Muscle of arm (tissue), 14 donors: ENCODE measurements at places on chromosomes 1 and 21.
A peak's percentile ranks its signal among the peaks of the same experiment; 100 is the strongest.

GRCh38 chr1:3319874-3320245, 134.6 kb upstream of the ARHGEF16 start:
- DNase-seq, result peak; percentile 41

- no peak for DNase-seq
Measured at GRCh38 chr1:183699616-183700160, 46.6 kb upstream of the APOBEC4 start.

DNA sequence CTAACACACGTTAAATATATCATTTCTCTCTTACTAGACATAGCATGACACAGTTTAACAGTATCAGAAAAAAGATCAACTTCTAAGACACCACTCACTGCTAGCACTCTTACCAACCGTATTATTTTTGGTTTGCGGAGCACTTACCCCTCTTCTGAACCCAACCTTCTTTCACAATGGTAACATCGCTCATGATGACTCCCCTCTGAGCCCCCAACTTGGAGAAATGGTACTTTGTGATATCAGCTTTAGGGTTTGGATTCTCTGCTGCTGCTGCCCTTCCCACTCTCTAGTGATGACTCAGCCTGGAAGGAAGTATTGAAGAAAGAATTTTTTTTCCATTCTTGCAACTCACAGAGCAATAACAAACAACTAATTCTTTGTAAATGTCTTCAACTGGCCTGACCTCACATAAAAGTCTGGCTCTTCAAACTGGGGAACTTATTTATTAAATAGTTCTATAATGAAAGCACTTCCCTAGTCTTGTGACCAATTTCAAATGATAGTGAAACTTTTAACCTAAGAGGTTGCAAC, 7.0 kb downstream of the AKT3 start:
- no peak for DNase-seq

DNA sequence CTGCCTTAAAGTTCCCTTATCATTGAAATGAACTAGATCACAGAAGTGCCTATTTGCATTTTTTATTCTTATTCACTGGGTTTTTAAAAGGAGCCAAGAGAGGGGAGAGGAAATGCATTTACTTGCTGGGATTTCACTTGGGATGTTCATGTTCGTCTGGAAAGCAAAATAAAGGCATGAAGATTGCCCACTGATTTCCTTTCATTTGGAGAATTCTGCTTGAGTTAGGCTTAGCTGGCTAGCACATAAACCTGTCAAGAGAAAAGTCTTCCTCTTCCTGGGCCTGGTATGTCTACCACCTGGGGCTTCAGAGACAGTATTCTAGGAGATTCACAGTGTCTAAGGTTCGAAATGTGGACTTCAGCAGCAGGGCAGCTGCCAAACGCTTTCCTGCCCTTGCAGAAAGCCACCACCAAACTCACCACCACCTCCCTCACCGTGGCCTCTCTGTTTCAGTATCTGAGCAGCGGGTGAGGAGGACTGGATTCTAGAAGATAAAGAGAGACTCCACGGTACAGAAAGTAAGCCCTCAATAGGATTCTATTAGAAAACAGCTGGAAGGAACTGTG, 44.5 kb downstream of the HIVEP3 start:
- no peak for DNase-seq

DNA sequence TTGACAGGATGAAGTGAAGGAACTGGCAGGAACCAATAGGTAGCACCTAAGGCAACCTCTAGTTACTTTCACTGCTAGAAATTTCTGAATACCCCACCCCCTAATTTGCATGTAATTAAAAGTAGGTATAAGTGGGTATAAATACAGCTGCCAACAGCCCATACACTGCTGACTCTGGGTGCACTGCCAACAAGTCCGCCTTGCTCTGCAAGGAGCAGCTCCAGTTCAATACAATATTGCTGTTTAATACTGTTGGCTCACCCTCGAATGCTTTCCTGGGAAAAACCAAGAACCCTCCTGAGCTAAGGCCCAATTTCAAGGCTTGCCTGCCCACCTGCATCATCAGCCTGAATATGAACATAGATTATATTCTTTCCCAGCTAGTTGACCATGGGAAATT, 981.9 kb downstream of the ADGRL2 start:
- no peak for DNase-seq

DNA sequence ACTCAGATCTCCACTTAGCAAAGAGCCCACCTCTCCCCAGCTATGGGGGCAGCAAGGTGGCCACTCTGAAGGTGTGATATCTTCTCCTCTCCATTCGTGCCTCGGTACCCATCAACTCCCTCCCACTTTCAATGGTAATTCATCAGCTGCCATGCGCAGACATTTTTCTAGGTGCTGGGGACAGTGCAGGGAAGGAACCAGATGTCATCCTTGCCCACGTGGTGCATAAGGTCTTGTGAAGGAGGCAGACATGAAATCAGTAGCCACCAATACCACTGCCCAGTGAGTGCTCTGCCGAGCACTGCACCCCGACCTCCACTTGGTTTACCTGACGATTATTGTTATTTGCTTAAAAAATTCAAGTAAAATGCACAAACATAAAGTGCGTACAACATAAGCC, 76.3 kb upstream of the CSF3R start:
- DNase-seq, result no peak

DNA sequence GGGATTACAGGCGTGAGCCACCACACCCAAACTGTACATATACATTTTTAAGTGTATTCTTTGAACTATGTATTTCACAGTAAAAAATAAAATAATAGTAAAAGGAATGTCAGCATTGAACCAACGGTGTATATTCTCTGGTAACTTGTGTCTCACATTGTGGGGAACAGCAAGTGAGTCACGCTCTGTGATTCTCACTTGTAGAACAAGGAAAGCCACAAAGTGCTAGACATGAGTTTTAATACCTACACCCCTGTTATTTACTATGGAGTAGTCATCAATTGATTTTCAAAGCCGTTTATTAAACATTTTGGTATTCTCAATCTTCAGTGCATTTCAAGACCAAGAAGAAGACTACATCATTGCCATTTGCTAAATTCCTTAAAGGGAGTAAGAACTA, 197.2 kb downstream of the GPATCH2 start:
- DNase-seq, result no peak

DNA sequence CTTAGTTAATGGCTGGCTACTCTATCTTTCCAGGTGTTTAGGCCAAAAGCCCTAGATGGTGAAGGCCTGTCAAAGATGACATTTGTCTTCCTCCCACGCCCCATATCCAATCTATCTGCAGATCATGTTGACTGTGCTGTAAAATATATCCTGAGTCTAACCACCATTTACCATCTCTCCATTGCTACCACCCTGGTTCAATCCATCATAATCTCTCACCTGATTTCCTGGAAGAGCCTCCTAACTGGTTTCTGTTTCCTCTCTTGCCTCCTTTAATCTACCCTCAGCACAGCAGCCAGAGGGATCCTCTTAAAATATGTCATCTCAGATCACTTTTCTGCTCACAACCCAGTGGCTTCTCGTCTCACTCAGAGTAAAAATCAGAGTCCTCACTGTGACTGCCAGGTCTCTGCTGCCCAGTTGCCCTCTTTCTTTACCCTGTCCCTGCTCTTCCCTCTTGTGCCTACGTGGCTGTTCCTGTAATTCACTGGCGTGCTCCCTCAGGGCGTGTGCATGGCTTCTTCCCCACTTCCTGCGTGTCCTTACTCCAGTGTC, 17.8 kb downstream of the TMEM50A start:
- DNase-seq, result no peak

DNA sequence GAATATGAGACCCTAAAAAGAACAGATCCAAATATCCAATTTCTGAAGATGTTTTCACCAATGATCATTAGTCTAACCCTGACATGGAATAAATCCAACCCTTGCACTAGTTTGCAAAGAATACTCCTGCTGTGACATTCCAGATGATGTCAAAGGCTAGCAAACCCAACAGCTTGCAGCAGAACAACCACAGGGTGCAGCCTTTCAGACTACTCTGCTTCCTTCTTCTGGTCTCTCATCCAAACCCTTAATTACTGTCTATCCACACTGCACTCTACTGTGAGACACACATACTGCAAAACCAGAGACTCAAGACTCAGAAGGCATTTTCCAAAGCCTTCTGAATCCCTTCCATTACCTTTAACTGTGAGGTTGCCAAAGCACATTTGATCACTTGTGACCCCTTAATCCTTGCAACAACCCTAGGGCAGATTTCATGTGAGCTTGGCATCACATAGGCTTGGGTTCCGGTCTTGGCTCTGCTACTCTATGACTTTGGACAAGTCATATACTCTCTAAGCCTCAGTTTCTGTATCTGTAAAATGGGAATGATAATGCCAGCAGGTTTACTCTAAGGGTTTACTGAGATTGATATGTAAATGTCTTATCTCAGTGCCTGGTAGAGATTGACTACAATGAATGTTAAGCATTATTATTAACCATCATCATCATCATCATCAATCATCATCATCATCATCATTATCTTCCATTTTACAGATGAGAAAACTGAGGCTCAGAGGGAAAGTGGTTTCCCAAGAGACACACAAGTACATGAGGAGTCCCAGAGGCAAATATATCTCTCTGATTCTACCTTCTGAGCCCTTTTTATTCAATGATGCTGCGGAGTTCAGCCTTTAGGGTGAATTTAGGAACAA, 94.5 kb downstream of the SYF2 start:
- no peak for DNase-seq

DNA sequence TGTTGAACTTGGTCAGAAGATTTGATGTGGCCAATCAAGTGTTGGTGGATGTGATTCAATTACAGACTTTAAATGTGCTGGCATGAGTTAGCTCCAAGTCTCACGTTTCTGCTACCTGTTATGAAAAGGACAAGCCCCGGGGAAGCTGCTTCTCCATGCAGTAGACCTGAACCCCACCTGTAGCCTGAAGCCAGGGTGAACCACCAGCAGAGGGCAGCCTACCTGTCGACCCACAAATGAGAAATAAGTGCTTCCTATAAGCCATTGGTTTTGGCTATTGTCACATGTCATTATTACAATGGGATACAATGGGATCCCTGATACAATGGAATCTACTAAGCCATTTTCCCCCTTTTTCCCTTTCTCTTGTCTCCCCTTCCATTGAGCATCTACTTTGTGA, 230.2 kb downstream of the PRDM2 start:
- no peak for DNase-seq

- DNase-seq, result no peak
Measured at GRCh38 chr1:193031431-193031830, 27.7 kb downstream of the UCHL5 start.

- no peak for DNase-seq
Measured at GRCh38 chr21:27026501-27026900, 59.6 kb upstream of the ADAMTS5 start.

GRCh38 chr1:214351551-214352277, 70.8 kb downstream of the SMYD2 start:
- DNase-seq, result no peak

DNA sequence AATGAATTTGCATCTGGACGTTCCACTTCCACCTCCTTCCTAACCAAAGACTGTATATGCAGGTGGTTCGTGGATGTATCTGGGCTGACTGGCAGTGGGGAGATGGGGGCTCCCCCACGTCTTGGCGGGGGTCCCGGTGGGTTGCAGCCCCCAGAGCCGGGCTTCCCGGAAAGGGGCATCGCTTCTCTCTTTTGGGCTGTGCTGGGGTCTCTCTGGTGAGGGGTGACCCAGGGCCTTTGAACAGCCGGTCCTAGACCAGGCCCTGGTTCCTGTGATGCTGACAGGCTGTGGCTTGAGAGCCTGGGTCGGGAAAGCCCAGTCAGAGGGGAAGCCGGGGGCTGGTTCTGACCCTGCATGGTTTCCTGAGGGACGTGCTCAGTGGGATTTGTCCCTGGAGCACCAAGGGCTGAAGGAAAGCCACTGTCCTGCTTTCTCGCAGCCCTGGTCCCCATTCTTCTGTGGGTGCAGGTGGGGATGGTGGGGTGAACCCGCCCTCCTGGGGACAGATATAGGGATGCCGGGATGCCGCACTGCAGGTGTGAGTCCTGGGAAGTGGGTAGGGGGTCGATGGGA, 29.8 kb downstream of the COL18A1 start:
- DNase-seq, result no peak

GRCh38 chr1:30305061-30305460, 418.3 kb downstream of the MATN1 start:
- DNase-seq, result no peak

GRCh38 chr1:172704001-172704400, 45.1 kb downstream of the FASLG start:
- DNase-seq, result no peak

DNA sequence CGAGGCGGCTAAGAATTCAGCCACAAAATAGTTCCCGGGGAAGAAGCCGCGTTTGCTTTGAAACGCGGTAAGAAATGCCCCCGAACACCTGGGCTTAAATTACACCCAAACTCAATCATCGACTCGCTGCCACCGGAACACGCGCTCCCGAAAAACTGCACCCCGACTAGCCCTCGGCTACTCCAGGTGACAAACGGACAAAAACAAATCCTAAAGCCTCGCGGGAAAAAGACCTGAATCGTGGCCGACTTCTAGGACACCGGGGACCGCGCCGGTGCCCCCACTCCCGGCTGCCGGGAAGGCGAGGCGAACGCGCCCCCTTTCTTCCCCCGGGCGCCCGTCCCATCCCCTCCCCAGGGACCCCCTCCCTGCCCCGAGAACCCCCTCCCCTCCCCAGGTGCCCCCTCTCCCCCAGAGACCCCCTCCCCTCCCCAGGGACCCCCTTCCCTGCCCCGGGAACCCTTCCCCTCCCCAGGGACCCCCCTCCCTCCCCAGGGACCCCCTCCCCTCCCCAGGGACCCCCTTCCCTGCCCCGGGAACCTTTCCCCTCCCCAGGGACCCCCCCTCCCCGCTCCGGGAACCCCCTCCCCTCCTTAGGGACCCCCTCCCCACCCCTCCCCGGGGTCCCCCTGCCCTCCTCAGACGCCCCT, 628 bp downstream of the C1orf159 start:
- DNase-seq, result no peak

GRCh38 chr1:8431784-8432183, 113.9 kb downstream of the SLC45A1 start:
- no peak for DNase-seq

GRCh38 chr1:196660272-196660671, 8.4 kb downstream of the CFH start:
- no peak for DNase-seq

GRCh38 chr1:75764057-75764655, 21.9 kb upstream of the RABGGTB start:
- DNase-seq, result no peak

- DNase-seq, result no peak
Measured at GRCh38 chr1:156458181-156458503, 42.4 kb downstream of the MEF2D start.

DNA sequence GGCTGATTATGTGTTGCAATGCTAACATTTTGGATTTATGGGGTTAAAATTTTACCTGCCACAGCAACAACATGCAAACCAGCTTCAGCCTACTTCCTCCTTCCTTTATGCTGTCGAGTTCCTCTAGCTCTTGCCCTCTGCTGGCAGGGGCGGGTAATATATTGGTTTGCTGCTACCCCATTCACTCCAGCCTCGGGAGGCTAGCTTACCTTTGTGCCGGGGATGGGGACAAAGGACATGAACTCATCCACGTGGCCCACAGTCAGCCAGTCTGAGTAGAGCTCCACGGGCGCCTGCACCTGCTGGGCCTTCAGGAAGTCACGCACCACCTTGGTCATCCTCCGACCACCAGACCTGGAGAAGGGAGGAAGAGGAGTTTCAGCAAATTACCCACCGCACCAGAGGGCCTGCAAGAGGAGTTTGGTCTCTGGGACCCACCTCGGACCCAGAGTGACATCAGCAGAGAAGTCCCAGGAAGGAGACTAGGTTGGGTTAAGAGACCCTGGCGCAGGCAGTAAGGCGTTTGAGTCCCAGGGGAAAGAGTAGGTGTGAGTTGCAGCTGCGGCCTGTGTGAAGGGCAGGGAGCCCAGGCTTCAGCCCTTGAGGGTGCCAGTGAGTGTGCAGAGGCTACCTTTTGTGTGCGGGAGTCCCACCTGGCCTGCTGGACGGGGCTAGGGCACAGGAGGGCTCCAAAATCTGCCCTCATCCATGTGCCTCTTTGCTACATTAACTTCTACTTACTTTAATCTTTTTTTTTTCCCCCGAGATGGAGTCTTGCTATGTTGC, 21.8 kb upstream of the SDHB start:
- no peak for DNase-seq
